ENCODE measurements at places on chromosomes 1 and 21.

DNA sequence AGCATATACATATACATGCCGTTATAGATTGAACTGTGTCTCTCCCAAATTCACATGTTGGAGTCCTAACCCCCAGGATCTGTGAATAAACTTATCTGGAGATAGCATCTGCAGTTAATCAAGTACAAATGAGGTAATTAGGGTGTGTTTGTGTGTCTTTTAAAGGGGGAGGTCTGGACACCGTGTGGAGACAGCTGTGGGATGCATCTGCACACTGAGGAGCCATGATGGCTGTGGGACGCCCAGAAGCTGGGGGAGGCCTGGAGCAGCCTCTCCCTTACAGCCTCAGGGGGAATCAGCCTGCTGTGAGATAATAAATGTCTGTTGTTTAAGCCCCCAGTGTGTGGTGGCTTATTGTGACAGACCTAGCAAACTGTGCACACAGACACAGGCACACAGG lies 51.8 kb upstream of the COL18A1 start:
- H3K27ac ChIP-seq, result no peak overlapping the region
- no peaks in the 10 kb centered on the region for H3K36me3 ChIP-seq
- H3K4me3 ChIP-seq, result no peak overlapping the region
- no peak for DNase-seq
- H3K27me3 ChIP-seq, result no peaks in the 10 kb centered on the region

GRCh38 chr1:184604152-184604900 lies 150.3 kb downstream of the EDEM3 start:
- no peaks in the 10 kb centered on the region for H3K36me3 ChIP-seq
- no peak overlapping the region for H3K27ac ChIP-seq
- H3K27me3 ChIP-seq, result no peaks in the 10 kb centered on the region
- no peak for DNase-seq

DNA sequence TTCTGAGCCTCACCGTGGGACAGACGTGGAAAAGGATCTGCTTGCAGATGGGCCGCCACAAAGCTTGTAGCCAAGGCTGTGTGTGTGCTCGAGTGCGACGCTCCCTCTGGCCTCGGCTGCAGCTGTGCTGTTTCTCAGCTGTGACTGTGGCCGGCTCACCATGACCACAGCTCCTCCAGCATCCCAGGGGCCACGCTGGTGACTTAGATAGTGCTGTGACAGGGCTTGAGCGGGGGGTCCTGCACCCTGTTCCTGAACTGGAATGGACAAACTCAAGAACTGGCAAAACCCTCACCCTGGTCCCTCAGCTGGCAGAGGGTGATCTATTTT lies 17.4 kb upstream of the ACTRT2 start:
- no peaks in the 10 kb centered on the region for H3K4me1 ChIP-seq
- H3K36me3 ChIP-seq, result no peaks in the 10 kb centered on the region
- no peak overlapping the region for H3K27ac ChIP-seq
- DNase-seq, result peak; percentile 27

DNA sequence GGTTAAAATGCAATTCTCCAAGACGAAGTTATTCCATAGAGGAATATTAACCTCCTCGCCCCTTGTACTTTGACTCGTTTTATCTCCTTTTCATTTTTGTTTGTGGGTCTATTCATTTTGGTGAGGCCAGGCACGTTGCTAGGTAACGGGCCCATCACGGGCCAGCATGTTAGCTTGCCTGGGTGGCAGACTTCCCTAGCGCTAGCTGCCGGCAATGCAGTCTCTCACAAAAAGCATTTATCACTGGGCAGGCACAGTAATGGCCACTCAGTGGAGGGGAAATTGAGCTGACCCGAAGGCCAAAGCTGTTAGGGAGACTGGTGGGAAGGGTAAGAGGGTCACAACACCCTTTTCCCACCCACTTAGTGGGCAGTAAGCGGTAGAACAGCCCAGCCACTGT lies 234.4 kb upstream of the FOXD3 start:
- DNase-seq, result no peak
- peaks cover 6% of the 10 kb centered on the region for H3K27me3 ChIP-seq
- H3K36me3 ChIP-seq, result no peaks in the 10 kb centered on the region
- no peak overlapping the region for H3K4me3 ChIP-seq
- no peaks in the 10 kb centered on the region for H3K4me1 ChIP-seq

DNA sequence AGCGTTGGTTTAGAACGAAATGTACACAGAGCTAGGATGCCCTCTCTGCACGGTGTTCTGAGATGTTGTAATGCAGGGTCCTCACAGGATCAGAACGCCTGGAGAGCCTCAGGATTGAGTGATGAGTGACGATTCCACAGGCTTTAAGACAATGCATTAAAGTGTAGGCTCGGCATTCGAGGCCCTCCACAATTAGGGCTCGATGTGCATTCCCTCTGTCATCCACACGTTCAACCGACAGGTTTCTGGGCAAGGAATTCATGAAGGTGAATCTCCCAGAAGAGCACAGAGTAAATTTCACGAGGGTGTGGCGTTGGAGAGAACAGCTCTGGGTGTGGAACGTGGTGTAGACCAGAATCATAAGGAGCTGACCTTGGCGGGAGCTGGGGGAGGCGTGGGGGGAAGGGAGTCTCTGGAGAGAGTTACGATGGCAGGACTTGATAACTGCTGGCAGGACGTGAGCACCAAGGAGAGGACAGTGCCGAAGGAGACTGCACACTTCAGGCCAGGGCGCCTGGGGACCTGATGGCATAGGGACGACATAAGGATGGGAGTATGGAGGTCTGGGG lies 51.0 kb upstream of the EFHD2 start:
- H3K27me3 ChIP-seq, result no peaks in the 10 kb centered on the region
- no peak overlapping the region for H3K4me3 ChIP-seq
- no peak overlapping the region for H3K27ac ChIP-seq
- no peaks in the 10 kb centered on the region for H3K4me1 ChIP-seq
- H3K36me3 ChIP-seq, result no peaks in the 10 kb centered on the region
- no peak for DNase-seq

DNA sequence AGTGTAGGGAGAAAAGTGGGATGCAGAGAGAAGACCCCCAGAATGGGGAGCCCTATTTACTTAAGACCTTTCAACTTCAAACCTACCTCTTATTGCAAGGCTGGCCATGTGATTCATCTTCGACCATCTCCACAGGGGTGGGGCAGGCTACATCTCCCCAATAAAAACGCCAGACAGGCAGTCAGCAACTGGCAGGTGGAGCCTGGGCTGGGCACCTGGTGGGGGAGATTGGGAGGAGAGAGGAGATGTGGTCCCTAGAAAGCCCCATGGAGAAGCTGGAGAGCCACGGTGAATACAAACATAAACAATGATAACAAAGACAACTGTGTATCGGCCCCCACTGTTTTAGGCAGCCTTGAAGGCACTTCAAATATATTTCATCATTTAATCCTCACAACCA lies 336.7 kb upstream of the PROX1 start:
- no peak for DNase-seq
- H3K27ac ChIP-seq, result no peak overlapping the region
- no peaks in the 10 kb centered on the region for H3K4me1 ChIP-seq
- H3K36me3 ChIP-seq, result no peaks in the 10 kb centered on the region
- H3K4me3 ChIP-seq, result no peak overlapping the region

- H3K4me3 ChIP-seq, result no peak overlapping the region
- no peaks in the 10 kb centered on the region for H3K36me3 ChIP-seq
- H3K27ac ChIP-seq, result peak overlapping the region; percentile 80
- peak; percentile 57 for DNase-seq
Observed at GRCh38 chr1:10901091-10901890, 104.8 kb upstream of the CASZ1 start.
